ENCODE measurements at places on chromosomes 5 and 9.

- no peak for DNase-seq
Measured at GRCh38 chr9:115032296-115032695, 85.7 kb downstream of the TNC start.

GRCh38 chr9:14112226-14112625 lies 201.7 kb downstream of the NFIB start:
- DNase-seq: no peak

DNA sequence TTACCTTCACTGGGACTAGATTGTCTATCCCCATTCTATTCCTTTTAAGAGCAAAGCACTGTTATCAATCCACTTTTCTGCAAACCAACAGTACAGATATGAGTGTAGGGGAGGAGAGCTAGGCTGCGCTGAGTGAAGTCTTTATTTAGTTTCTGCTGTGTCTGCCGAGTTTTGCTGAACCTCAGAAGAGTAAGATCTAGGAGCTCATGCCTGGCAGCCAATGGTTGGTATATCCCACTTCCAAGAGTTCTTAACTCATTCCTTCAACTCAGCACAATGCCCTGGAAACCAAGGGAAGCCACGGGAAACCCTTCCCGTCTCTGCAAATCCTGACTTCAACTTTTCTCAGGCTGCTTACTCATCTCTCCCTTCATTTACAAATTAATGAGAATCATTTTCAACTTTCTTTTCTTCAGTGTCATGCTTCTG lies 58.0 kb upstream of the JAK2 start:
- DNase-seq: no peak

DNA sequence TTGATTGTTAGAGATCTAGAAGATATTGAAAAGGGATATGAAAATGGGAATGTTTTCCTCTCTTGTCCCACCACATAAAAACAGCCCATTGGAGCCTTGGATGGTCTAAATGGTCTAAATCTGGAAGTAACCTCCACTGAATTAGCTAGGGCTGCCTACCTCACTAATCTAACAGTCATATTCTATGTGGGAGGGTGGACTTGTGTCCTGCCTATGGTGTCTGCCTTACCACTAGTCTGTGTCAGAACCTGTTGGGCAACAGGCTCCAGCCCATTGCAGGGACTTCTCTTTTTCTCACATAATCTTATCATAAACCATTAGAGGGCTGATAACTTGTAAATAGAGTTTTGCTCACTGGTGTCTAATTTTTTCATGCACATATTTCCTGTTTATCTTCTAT lies 548.8 kb upstream of the CDH18 start:
- DNase-seq: no peak

- DNase-seq: no peak
Measured at GRCh38 chr9:137167277-137167746, 2.5 kb downstream of the LRRC26 start.

DNA sequence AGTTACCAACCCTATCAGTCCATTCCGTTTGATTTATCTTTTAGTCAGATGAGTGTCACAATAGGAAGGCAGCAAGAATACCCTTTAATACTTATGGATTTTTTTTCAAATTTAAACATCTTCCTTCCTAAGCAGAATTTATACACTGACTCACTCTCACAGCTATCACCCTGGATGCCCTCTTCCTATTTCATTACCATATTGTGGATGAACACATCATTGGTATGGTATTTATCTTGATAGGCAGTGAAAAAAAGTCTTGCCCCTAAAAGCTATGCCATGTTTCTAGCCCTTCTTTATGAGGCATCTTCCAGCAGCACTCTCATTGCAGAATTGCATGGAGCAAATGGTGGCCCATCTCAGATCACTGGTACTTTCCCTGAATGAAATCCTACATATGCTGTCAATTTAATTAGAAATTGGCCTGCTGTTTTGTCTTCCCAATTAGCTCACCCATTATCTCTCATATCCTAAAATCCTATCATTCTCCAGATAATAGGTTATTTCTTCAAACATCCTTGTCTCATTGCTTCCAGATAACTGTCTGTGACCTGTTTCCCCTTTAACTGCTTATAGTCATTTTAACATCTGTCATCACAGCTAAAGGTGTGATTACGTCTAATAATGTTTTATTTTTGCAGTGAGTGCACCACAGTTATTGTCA lies 433.5 kb upstream of the POU5F2 start:
- no peak for DNase-seq

DNA sequence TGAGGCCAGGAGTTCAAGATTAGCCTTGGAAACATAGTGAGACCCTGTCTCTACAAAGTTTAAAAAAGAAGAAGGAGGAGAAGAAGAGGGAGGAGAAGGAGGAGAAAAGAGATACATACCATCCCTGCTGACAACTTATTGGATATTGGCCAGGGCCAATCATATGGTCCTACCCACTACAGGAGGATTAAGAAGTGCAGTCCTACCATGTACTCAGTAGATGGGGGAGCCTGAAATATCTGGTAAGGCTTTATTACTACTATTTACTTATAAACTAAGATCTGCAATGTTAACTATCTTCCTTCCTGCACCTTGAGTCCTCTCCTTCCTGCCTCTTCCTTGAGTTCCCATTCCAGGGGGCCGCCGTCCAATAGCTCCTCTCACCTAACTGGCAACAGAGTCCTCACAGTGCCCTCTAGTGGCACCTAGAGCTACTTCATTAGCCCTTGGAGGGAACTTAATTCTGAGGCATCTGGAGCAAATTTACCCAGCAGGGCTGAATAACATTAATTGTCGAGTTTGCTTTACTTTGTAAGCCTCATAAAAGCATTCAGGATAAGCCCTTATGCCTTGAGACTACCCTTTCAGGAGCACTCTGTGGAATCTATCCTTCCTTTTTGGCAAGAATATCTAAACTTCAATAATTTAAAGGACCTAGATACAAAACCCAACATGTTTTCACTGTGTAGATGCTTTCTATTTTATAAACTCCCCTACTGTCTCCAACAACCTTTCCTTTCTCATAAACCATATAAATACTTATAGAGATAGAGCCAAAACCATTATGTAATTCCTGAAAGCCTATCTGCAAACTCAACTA lies 39.1 kb upstream of the RANBP6 start:
- peak; percentile 42 for DNase-seq

- DNase-seq: no peak
Measured at GRCh38 chr5:143396353-143396940, 7.0 kb downstream of the NR3C1 start.

- no peak for DNase-seq
Measured at GRCh38 chr5:175479125-175479881, 943 bp downstream of the SFXN1 start.

- DNase-seq: no peak
Measured at GRCh38 chr5:95841914-95842812, 19.6 kb upstream of the GLRX start.

DNA sequence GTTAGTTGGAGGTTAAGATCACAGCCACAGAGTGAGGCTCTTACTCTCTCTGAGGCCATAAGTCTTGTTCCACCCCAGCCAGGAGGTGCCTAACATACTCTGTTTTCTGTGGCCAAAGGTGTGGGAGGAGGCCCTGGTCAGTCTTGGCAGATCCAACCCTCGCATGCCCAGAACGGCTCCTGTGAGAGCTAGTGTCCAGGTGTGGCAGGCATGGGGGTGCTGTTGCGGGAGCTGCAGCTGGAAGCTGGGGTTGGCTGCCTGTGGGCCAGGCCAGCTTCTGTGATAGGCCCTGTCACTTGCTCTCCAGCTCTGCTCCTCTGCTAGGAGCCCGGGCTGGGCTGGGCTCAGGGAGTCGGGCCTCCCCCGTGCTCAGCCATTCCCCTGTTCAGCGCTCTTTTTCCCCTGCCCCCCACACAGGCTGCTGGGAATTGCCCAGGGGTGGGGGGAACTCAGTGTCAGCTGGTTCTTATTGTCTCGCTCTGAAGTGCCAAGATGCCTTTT lies 31.6 kb downstream of the IER5L start:
- no peak for DNase-seq

GRCh38 chr5:64818245-64818644 lies 49.5 kb downstream of the CWC27 start:
- no peak for DNase-seq

DNA sequence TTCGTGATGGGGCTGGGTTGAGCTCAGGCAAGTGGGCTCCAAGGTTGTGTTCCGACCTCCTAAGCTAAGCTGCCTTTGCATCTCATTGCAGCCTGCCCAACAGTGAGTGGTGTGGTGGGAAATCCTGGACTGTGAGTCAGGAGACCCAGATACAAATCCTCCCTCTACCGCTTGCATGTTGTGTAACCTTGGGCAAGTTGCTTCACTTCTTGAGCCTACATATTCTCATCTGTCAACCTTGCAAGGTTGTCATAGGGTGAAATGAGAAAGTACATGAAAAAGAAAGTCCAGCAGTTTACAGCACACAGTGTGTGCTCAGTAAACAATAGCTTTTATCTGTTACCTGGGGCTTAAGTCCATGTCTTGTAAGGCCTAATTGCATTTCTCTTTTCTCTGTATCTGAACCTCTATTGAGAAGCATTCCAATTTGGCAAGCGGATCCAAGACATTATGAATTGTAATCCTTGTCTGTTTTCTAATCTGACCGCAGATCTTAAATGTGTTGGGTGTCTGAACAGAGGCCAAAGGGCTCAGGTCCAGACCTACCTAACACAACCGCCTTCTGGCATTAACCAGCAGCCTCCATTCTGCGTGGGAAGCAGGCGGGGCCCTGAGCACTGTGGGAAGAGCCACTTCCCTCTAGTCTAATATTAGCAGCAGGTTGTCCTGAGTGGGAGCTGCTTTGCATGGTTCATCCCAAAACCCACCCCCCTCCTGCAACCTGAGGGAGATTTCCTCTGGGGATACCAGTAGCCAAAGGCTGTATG lies 1.8 kb upstream of the GALNT12 start:
- no peak for DNase-seq

DNA sequence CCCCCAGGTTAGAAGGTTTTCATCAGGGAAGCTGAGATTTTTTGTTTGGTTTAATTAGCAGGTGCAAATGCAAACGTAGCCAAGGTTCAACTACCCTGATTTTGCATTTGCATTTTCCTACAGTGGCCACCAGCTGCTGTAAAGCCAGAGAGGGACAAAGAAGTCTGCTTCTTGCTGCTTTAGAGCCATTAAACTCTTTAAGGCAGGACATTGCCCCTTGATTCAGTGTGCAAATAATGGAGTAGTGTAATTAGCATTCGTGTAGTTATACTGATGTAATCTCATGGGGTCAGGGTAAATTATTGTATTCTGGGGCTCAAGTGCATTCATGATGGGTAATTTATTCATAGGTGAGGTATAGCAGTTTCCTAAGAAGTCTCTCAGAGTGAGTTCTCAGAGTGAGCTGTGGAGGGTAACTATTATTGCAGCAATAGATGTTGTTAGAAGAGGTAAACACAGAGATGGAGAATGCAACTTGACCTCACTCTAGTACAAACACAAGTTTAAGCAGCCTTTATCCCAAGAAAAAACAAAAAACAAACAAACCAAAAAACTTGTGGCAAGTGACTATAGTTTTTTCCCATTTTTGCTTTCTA lies 526.5 kb downstream of the KIF4B start:
- no peak for DNase-seq

DNA sequence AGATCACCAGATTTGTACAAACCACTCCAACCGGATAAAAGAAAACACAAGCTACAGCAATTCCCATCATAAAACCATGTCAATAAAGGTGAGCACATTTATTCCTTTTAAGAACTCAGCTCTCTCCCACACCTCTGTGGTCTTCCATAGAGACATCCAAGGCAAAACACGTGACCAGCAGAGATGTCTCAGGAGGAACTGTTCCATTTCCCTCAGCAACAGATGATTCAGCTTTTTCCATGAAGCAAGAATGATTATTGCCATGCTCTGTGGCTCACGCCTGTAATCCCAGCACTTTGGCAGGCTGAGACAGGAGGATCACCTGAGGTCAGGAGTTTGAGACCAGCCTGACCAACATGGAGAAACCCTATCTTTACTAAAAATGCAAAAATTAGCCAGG lies 15.8 kb downstream of the GZMK start:
- DNase-seq: no peak

GRCh38 chr5:6202149-6202967 lies 176.0 kb downstream of the MED10 start:
- DNase-seq: no peak

DNA sequence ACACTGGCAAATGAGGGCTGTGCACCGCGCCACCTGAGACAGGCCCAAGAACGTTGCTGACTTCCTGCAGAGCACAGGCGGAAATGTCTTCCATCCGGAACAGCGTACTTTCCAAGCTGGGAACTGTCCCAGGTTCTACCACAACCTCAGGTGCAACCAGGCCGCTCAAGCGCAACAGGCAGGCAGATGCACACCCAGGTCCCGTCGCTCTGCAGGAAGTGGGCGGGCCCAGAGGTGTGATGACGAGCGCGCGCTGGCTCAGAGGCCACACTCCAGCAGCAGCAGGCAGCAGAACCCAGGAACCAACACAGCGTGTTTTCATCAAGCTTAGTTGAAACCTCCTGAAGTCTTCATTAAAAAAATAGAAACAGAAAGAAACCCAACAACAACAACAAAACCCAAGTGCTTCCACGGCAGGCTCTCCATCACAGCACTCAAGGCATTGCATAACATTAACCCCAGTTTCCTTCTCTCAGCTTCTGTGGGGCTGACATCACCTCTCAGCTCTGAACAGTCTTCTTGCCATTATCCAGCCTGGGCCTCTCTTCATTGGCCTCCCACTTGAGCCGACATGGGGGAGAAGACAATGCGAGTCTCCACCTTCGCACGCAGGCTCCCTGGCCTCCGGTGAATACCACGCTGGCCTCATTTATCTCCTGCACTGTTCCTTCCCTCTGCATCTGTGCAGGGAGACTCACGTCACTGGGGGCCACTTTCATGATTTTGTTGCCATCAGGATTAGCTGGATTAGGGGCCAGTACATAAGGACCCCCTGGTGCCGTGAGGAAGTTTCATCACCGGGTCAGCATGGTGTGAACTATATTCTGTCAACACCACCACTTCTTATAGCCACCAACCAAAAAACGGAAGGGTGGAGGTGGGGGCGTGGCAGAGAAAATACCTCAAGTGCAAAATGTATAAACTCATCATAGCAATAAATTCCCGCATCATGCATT lies 22.1 kb downstream of the PTCH1 start:
- DNase-seq: peak; percentile 79

DNA sequence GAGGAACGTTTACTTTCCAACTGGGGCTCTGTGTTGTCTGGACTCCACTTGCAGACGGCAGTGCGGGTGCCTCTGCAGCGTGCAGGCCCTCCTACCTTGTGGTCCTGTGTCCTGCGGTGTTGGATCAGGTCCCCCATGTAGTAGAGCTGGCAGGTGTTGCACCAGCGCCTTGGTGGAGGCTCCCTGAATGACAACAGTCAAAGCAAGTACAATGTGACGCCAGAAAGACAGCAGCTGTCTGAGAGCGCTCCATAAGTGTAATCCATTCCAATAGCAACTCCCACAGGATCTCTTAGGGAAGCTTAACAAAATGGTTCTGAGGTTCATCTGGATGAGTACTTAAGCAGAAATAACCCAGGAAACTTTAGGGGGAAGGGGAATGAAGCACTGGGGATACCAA lies 9.9 kb downstream of the BBLN start:
- no peak for DNase-seq
